Breast epithelium (tissue), 4 donors: ENCODE measurements at places on chromosomes 7 and 10. TPM values are rescaled to one million over a fixed set of nuclear protein-coding genes. Genes with fewer than 3 reads are reported as not detected.
A peak's percentile ranks its signal among the peaks of the same experiment; 100 is the strongest.

GRCh38 chr10:71211775-71212317 is 524 bp upstream of the UNC5B start:
- H3K27me3 ChIP-seq: peaks cover 15% of the 10 kb centered on the region
- H3K36me3 ChIP-seq: no peaks in the 10 kb centered on the region
- no peak for DNase-seq
- peaks cover 4% of the 10 kb centered on the region for H3K4me1 ChIP-seq
- H3K4me3 ChIP-seq: peak overlapping the region; percentile 53
- peak overlapping the region; percentile 85 for H3K27ac ChIP-seq

DNA sequence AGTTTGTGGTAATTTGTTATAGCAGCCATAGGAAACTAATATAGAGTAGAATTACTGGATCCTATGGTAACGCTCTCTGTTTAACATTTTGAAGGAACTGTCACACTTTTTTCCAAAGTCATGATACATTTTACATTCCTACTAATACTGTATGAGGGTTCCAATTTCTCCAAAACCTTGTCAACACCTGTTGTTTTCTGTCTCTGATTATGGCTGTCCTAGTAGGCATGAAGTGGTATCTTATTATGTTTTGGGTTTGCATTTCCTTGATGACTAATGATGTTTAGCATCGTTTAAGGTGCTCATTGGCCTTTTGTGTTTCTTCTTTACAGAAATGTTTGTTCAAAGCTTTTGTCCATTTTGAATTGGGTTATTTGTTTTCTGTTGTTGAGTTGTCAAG is 69.6 kb downstream of the VPS50 start:
- no peaks in the 10 kb centered on the region for H3K4me1 ChIP-seq
- H3K27ac ChIP-seq: no peak overlapping the region
- no peaks in the 10 kb centered on the region for H3K36me3 ChIP-seq
- H3K4me3 ChIP-seq: no peak overlapping the region
- DNase-seq: no peak
- H3K27me3 ChIP-seq: no peaks in the 10 kb centered on the region

DNA sequence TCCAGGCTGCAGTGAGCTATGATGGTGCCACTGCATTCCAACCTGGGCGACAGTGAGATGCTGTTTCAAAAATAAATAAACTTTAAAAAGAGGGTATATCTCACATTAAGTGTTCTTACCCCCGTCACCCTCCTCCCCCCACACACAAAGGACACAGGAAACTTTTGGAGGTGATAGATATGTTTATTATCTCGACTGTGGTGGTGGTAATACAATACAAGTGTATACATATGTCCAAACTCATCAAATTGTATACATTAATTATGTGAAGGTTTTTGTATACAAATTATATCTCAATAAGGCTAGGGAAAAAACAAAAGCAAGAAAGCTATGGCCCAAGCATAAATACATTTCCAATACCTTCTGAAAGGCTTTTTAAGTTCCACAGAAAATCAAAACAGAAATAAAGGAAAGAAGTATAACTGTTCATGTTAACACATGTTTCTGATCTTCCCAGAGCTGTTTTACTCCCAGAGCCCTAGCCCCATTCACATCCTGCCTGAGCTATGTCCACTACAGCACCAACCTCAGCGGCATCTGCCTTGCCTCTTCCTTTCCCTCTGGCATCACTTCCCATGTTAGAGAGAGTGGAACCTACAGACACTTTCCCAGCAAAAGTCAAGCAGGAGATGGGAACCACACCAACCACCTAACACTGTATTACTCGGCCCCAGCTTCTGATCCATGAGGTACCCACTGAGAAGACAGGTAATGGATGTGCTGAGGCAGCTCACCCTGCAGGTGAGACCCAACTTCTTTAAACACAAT is 48.1 kb downstream of the SGMS1 start:
- H3K4me1 ChIP-seq: peaks cover 7% of the 10 kb centered on the region
- H3K4me3 ChIP-seq: no peak overlapping the region
- no peaks in the 10 kb centered on the region for H3K27me3 ChIP-seq
- H3K27ac ChIP-seq: no peak overlapping the region
- DNase-seq: no peak
- H3K36me3 ChIP-seq: no peaks in the 10 kb centered on the region

GRCh38 chr10:129764901-129765663 is 199.0 kb downstream of the EBF3 start:
- no peaks in the 10 kb centered on the region for H3K4me1 ChIP-seq
- no peak overlapping the region for H3K27ac ChIP-seq
- no peak for DNase-seq
- H3K4me3 ChIP-seq: no peak overlapping the region

The BUB3 gene
- 98.1 TPM for total RNA-seq

GRCh38 chr10:77371848-77372799 is 265.5 kb downstream of the KCNMA1 start:
- no peak for DNase-seq
- H3K36me3 ChIP-seq: no peaks in the 10 kb centered on the region
- no peaks in the 10 kb centered on the region for H3K4me1 ChIP-seq
- peak overlapping the region; percentile 18 for H3K27ac ChIP-seq
- H3K27me3 ChIP-seq: no peaks in the 10 kb centered on the region

GRCh38 chr10:80487791-80488538 is 33.9 kb downstream of the TSPAN14 start:
- DNase-seq: no peak
- no peaks in the 10 kb centered on the region for H3K27me3 ChIP-seq
- H3K27ac ChIP-seq: peak overlapping the region; percentile 1
- no peak overlapping the region for H3K4me3 ChIP-seq
